ENCODE measurements at places on chromosomes 7 and 10.

GRCh38 chr10:110436554-110437350 lies 61.0 kb upstream of the DUSP5 start:
- no peak for DNase-seq
- H3K4me3 ChIP-seq: no peak overlapping the region
- H3K36me3 ChIP-seq: no peaks in the 10 kb centered on the region
- no peaks in the 10 kb centered on the region for H3K4me1 ChIP-seq
- no peaks in the 10 kb centered on the region for H3K27me3 ChIP-seq
- H3K27ac ChIP-seq: no peak overlapping the region

GRCh38 chr10:63917363-63917762 lies 396.2 kb downstream of the REEP3 start:
- no peaks in the 10 kb centered on the region for H3K36me3 ChIP-seq
- H3K27ac ChIP-seq: no peak overlapping the region
- no peak overlapping the region for H3K4me3 ChIP-seq
- no peaks in the 10 kb centered on the region for H3K4me1 ChIP-seq
- no peak for DNase-seq
- H3K27me3 ChIP-seq: no peaks in the 10 kb centered on the region

GRCh38 chr7:18179093-18179492 lies 151.4 kb upstream of the PRPS1L1 start:
- no peaks in the 10 kb centered on the region for H3K4me1 ChIP-seq
- H3K27me3 ChIP-seq: no peaks in the 10 kb centered on the region
- no peaks in the 10 kb centered on the region for H3K36me3 ChIP-seq
- DNase-seq: no peak

DNA sequence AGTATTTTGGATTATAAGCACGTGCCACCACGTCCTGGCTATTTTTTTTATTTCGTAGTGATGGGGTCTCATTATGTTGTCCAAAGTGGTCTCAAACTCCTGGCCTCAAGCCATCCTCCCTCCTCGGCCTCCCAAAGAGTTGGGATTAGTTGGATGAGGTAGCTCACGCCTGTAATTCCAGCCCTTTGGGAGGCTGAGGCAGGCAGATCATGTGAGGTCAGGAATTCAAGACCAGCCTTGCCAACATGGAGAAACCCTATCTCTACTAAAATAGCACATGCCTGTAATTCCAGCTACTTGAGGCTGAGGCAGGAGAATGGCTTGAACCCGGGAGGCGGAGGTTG lies 21.8 kb upstream of the YWHAG start:
- no peaks in the 10 kb centered on the region for H3K36me3 ChIP-seq
- H3K27me3 ChIP-seq: no peaks in the 10 kb centered on the region
- peak overlapping the region; percentile 65 for H3K4me3 ChIP-seq
- H3K4me1 ChIP-seq: peaks cover 27% of the 10 kb centered on the region
- H3K27ac ChIP-seq: peak overlapping the region; percentile 96

DNA sequence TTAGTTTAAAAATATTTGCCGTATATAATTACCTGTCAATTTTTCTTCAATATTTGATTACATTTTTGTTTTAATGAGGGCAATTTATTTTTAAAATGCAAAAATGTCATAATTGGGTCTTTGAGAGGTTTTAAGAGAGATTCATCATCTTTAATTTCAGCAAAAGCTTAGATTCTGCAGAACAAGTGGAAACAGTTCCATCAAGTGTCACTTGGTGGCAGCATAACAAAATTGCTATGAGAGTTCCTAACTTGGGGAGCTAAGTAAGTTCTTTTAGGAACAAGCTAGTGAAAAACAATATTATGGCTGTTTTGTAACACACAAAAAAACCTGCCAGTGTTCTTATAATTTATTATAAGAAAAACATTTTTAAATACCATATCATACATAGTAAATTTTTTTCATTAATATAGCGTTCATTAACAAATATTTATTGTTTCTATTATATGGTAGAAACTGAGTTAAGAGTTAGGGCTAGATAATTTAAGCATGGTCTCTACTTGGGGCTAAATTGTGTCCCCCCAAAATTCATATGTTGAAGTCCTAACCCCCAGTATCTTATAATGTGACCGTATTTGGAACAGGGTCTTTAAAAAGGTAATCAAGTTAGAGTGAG lies 155.2 kb downstream of the MAGI2 start:
- no peak overlapping the region for H3K27ac ChIP-seq
- H3K4me3 ChIP-seq: no peak overlapping the region
- H3K27me3 ChIP-seq: no peaks in the 10 kb centered on the region
- H3K36me3 ChIP-seq: no peaks in the 10 kb centered on the region

Measured in osteoblast (primary cell).